Hepatocyte (in vitro differentiated cells): ENCODE measurements at places on chromosomes 11 and 22. TPM values are rescaled to one million over a fixed set of nuclear protein-coding genes. Genes with fewer than 3 reads are reported as not detected.

GRCh38 chr11:12430954-12431595, 53.7 kb downstream of the PARVA start:
- DNase-seq: peak; percentile 64

DNA sequence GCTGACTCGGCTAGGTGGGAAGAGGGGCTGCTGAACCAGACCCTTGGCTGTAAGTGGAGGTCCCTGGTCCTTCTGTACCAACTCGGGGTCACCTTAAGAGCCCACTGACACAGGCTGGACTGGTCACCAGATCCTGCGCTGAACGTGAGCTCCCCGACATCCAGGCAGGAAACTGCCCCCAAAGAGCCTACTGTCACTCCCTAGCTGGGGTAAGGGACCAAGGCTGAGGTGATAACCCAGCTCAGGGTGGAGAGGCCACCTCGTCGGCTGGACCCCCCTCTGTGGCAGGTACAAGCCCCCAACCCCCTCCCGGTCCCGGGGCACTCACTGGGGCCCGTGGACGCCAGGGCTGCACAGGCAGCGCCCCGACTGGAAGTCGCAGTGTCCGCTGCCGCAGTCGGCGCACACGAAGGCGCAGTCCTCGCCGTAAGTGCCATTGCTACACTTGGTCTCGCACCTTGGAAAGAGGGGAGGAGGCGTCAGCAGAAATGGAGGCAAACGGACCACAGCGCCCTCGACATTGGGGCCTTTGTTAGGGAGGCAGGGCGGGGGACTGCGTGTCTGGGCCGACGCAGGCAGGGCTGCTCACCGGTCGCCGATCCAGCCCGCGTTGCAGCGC, 7.4 kb downstream of the SCARF2 start:
- DNase-seq: no peak

DNA sequence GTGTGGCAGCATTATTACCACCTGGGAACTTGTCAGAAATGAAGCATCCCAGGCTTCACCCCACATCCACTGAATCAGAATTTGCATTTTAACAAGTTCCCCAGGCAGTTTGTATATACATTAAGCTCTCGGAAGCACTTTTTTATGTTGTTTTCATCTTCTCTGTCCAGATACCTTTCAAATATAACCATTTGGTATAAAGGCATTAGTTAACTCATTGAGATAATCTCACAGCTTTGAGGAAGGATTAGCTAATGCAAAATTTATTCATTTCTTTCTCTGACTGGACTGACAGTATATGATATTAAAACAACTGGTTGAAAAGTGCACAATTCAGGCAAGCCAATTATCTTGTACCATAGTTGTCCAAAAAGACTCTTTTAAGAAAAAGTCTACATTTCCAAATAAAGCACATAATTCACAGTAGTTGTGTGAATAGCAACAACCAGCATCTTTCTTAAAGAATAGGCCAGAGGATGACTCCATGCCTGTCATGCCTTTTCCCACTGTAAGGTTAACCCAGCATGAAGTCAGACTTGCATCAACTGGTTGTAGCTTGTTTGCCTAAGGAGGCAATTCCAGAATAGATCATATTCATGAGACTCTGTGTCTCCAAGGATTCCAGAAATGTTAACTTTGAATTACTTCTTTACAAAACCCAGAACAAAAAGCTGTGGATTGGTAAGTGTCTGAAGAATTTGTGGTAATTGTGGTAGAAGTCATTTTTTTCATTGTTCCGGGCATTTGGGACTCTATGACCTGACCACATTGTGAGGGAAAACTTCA, 254.3 kb upstream of the SESN3 start:
- DNase-seq: no peak

DNA sequence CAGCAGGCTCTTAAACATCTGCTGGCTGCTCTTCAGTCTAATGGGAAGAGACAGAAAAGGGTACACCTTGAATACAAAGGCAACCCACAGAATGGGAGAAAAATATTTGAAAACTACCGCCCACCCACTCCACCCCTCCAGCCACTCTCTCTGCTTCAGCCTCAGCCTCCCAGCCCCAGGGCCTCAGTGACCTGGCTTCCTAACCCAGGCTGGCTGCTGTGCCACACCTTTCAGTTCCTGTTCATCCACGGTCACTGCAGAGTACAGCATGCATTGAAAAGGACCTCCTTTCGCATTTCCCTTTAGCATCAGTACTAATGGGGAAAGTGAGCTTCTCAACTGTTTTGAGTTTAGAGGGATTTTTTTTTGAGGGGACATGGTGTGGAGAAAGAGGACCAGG, 28.8 kb upstream of the SERPIND1 start:
- no peak for DNase-seq

AGBL2 gene
- total RNA-seq: 2.0 and 2.3 TPM in 2 replicates

FAM111B gene
- total RNA-seq: 4.2 and 5.4 TPM in 2 replicates
